D341Med (cell line): ENCODE measurements at places on chromosomes 16 and 17.

- no peak for DNase-seq
Measured at GRCh38 chr17:57948555-57949420, 6.4 kb downstream of the CUEDC1 start.

DNA sequence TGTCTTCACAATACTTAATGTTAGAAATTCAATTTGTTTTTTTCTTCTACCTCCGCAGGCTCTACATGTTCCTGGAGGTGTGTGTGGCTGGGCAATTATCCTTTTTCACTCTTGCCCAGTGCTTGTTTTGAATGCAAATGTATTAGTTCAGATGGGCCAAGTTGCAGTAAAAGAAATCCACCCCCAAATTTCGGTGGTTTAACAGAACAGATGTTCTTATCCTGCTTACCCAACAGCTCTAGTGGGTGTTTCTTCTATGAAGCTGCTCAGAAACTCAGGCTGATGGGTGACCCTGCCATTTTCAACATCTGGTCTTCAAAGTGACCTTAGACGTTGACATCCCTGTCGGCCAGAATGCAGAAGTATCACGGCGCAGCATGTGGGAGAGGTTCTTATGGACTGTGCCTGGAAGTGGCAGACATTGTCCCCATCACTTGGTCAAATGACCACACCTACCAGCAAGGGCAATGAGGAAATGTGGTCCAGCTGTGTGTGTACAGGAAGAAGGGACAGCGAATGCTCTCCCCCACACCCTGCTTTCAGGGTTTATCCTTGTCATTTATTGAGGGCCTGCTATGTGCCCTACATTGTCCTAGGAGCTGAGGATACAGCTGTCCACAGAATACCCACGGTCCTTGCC lies 157.3 kb downstream of the CDH13 start:
- DNase-seq, result no peak

- DNase-seq, result no peak
Measured at GRCh38 chr16:55480228-55480655, 1.2 kb downstream of the MMP2 start.

DNA sequence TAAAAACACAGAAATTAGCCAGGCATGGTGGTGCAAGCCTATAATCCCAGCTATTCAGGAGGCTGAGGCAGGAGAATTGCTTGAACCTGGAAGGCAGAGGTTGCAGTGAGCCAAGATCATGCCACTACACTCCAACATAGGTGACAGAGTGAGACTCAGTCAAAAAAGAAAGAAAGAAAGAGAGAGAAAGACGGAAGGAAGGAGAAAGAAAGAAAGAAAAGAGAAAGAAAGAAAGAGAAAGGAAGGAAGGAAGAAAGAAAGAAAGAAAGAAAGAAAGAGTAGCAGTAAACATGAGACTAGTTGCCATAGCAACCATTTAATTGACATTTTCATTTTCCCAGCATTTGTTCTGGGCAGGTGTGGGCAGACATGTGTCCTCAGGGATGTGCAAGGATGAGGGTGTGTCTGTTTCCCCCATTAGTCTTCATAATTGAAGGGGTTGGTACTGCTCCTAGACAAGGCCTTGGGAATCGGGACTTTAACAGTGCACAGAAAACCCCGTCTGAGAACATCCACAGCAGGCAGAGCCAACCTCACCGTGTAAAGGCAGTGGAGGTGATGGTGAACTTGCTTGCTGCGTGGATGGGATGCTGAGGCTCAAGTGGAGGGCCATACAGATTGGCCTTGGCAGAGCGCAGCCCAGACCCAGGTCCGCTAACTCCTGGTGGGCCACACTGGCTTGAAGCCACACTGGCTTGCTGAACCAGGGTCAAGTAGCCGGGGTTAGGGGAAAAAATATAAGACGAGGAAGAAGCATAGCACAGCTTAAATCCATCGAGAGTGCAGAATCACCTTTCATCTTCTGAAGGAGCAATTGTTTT lies 35.2 kb upstream of the KIFC3 start:
- no peak for DNase-seq

DNA sequence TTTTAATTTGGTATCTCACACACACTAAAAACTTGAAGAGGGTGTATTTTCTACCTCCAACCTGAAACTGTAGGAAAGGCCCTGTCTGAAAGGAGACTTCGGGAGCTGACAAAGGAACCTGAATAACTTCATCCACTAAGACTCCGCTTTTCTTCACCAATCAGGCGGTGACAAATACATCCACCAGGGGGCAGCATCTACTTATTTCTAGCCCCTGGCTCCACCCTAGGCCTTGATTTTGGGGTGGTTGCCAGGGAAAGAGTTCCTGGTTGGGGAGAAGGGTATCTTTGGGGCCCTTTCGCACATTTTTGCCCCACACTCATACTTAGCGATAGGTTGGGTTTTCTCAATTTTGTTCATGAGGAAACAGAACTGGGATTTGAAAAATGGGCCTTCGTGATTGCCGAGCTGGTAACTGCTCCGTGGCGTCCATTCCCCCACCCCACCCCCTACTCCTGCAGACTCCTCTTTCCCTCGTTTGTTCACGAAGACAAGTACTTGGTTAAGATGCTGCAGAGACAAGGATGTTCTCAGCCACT lies 4.8 kb upstream of the ARL4D start:
- DNase-seq, result peak; percentile 80

GRCh38 chr17:8223356-8224126 lies 13.2 kb upstream of the AURKB start:
- peak; percentile 38 for DNase-seq

DNA sequence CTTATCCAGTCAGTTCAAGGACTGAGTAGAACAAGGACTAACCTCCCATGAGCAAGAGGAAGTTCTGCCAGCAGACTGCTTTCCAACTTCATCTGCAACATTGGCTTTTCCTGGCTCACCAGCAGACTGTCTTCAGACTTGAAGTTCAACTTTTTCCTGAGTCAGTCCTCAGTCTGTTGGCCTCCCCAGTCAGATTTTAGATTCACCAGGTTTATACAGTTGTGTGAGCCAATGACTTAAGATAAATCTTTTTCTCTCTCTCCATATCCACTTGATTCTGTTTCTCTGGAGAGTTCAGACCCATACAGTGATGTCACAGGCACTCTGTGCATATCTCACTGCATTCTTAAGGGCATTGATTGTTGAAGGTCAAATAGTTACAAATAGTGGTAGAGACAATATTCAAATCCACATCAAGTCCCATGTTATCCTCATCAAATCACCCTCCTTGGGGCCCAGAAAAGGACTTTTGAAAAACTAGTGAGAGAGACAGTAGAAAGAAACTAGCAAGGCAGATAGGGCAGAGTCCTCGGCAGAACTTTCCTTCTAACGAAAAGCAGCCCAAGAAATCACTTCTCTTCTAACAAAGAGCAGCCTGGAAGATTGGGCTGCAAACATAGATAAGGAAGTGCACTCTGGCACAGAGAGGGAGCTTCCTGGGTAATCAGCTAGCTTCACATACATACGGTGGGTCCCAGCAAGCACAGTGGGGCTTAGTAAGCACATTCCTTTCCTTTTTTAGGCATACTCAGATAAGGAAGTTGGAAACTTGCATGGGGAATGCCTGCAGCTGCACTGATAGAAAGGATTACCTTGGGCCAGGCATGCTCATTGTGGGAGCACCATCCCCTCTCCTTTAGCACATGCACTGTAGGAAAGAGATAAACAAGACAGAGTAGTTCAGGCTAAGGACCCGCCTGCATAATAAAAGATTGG lies 132.3 kb upstream of the FAM20A start:
- no peak for DNase-seq

DNA sequence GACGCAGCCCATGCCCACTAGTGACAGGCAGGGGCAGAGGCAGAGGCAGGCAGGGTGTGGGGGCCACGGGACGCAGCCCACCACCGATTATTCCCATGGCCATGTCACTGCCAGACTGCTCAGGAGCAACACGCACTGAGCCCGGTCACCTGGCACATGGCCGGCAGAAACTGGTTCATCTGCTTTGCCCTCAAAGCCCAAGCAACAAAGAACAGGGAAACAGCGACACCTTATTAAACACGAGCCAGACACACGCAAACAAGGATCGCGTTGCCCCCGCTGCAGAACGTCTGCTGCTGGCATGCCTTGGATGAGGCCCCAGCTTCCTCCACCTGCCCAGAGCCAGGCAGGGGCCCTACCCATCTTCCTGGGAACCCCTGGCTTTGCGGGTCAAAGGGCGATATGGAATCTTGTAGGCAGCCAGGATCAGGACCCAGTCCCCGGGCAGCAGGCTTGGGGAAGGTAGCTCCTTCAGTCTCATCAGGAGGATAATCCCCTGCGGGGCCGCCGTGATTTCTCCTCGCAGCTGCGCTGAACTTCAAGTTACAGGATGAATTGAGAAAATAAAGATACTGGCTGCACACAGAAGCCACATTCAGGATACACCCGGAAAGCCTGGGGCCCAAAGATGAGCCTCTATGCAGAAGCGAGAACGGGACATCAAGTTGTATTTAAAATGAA lies 4.8 kb downstream of the TBC1D16 start:
- peak; percentile 83 for DNase-seq

- DNase-seq, result peak; percentile 8
Measured at GRCh38 chr16:4798456-4798855, 3.3 kb downstream of the SMIM22 start.

- no peak for DNase-seq
Measured at GRCh38 chr17:61284174-61284573, 115.5 kb upstream of the TBX2 start.

GRCh38 chr17:33214996-33215395 lies 78.1 kb downstream of the ASIC2 start:
- no peak for DNase-seq

GRCh38 chr17:51118330-51119195 lies 2.1 kb downstream of the SPAG9 start:
- DNase-seq, result no peak

DNA sequence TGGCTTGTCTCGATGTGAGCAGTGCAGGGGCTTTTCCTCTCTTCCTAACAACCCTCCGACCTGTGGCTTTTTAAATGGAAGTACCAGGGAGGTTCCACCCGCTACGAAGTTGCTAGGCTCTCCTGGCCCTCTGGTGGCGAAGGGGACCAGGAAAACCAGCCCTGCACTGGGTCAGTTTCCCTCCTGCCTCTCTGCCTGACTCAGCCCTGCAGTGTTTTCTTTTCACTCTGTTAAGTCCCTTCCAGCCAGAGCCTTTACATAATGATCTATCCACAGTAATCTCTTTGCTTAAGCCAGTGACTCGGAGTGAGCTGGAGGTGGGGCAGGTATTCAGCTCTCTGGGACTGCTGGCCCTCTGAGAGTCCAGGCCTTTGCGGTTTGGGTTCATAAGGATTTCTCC lies 331.3 kb upstream of the EEF2KMT start:
- no peak for DNase-seq

- DNase-seq, result peak; percentile 67
Measured at GRCh38 chr17:36755586-36755985, 154.2 kb downstream of the MRM1 start.

GRCh38 chr17:11493936-11494335 lies 104.3 kb upstream of the DNAH9 start:
- DNase-seq, result peak; percentile 57

GRCh38 chr16:69532641-69533455 lies 32.9 kb upstream of the NFAT5 start:
- no peak for DNase-seq

DNA sequence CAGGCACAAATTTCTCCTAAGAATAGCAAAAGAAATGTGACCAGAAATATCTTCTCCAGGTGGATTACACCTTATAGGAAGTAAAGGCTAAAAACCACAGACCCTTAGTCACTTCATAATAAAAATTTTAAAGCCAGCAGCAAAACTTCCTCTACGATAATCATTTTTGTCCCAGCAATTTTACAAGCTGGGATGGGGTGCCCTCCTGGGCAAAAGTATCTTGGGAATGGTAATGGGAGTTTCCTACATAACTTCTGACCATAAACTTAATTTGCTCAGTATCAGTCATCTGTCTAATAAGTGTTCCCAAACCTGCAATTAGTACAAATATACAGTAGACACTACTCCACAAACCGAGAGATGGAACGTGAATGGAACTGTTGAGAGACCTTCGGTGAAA lies 3.0 kb downstream of the PHF12 start:
- DNase-seq, result no peak

DNA sequence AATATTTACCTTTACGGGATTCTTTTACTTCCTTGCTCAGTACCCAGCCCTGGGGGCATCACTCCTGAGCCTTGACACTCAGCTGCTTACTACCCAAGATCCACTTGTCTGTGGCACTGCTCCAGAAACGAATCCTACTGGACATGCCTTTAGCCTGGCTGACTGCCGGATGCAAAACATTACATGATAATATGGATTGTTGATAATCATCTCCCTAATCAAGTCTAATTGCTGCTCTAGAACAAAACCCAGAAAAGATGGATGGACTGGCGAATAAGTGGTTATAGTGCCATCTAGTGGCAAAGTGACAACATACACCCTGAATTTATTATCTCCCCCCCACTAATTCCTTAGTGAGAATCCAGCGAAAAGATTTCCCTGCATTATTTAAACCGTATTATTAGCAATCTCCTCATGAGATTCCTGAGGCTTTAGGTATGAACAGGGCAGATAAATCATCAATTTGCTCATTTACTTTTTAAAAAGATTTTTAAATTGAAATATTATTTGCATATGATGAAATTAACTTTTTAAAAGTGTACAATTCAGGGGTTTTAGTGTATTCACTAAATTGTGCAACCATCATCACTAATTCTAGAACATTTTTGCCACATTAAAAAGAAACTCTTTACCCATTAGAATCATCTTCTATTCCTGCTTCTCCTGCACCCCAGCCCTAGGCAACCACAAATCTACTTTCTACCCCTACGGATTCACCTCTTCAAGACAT lies 61.6 kb downstream of the RGS9 start:
- DNase-seq, result peak; percentile 81

DNA sequence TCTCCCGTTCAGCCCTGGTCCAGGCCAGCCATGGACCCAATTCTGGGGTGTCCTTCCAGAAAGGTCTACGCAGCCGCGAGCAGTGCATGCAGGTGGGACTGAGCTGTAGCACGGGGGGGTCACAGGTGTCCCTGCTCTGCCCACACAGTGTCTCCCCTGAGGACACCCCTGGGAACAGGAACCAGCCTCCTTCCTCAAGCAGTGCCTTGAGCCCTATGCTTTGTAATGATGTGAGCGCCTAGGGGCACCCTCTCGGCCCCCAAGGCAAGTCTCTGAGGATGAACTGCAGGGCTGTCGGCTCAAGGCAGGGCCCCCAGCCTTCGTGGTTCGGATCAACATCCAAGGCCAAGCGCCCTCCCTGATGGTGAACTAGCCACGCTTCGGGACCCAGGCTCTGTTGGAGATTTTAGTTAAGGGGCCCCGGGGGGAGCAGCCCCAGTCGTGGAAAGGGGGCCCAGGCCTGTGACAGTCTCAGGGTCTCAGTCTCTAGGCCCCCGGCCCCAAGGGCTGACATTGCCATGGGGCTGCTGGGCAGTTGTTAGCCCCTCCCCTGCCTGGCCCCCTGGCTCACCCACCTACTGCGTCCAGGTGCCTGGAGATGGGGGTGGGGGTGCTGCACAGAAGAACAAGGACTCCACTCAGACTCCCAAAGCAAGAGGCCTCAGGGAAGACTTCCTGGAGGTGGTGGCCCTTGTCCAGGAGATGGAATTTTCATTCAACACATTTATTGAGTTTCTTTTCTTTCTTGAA lies 2.3 kb downstream of the IL17C start:
- DNase-seq, result no peak

GRCh38 chr16:66746682-66747081 lies 4.7 kb downstream of the DYNC1LI2 start:
- DNase-seq, result no peak
